Heart left ventricle (tissue), 16 donors: ENCODE measurements at places on chromosomes 6 and 20. TPM values are rescaled to one million over a fixed set of nuclear protein-coding genes. Genes with fewer than 3 reads are reported as not detected.

DNA sequence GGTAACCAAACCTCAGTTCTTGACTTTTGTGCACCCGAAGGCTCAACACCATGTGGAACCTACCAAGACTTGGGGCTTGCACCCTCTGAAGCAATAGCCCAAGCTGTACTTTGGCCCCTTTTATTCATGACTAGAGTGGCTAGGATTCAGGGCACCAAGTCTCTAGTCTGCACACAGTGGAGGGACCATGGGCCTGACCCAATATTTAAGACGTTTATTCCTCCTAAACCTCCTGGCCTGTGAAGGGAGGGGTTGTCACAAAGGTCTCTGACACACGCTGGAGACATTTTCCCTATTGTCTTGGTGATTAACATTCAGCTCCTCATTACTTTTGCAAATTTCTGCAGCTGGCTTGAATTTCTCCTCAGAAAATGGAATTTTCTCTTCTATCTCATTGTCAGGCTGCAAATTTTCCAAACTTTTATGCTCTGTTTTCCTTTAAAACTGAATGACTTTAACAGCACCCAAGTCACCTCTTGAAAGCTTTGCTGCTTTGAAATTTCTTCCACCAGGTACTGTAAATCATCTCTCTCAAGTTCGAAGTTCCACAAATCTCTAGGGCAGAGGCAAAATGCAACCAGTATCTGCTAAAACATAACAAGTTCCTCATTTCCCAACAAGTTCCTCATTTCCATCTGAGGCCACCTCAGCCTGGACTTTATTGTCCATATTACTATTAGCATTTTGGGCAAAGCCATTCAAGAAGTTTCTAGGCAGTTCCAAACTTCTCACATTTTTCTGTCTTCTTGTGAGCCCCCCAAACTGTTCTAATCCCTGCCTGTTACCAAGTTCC is 481.4 kb upstream of the BTBD3 start:
- H3K27me3 ChIP-seq = no peaks in the 10 kb centered on the region
- H3K4me1 ChIP-seq = no peaks in the 10 kb centered on the region
- no peak for DNase-seq
- no peak overlapping the region for H3K27ac ChIP-seq
- no peaks in the 10 kb centered on the region for H3K36me3 ChIP-seq

Gene FOXQ1
- polyA plus RNA-seq = 0.08 TPM

Gene SYCP2L
- polyA plus RNA-seq = 0.50 TPM

- H3K36me3 ChIP-seq = no peaks in the 10 kb centered on the region
- no peaks in the 10 kb centered on the region for H3K4me1 ChIP-seq
- DNase-seq = no peak
Measured at GRCh38 chr20:61562897-61563504, 310.9 kb downstream of the CDH4 start.

- no peaks in the 10 kb centered on the region for H3K27me3 ChIP-seq
- DNase-seq = no peak
- H3K4me3 ChIP-seq = no peak overlapping the region
- no peaks in the 10 kb centered on the region for H3K36me3 ChIP-seq
Measured at GRCh38 chr6:90715093-90715655, 128.3 kb upstream of the MAP3K7 start.

DNA sequence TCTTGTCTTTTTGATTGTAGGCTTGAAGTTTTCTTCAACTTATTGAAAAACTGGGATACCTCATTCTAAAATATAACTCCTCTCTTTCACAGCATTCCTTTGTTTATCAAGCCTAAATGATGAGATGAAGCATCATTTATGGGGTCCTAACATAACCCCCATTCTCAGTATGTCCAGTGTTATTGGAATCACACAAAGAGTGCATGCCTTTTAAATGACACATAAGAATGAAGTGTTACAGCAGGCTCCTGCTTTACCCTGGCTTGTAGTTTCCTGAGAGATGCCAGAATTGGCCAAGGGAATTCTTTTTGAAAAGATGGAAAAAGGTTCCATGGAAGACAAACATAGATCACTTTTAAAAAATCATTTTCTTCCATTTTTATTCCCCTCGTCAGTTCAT is 502.4 kb downstream of the BCKDHB start:
- H3K27ac ChIP-seq = peak overlapping the region; percentile 59
- H3K4me3 ChIP-seq = no peak overlapping the region
- H3K4me1 ChIP-seq = peaks cover 3% of the 10 kb centered on the region
- DNase-seq = no peak
- H3K27me3 ChIP-seq = no peaks in the 10 kb centered on the region
- H3K36me3 ChIP-seq = no peaks in the 10 kb centered on the region

Gene USP49
- polyA plus RNA-seq = 1.1 TPM

GRCh38 chr20:50200482-50201104 is 10.0 kb downstream of the CEBPB start:
- no peak overlapping the region for H3K4me3 ChIP-seq
- no peaks in the 10 kb centered on the region for H3K36me3 ChIP-seq
- no peaks in the 10 kb centered on the region for H3K27me3 ChIP-seq
- peak overlapping the region; percentile 13 for H3K27ac ChIP-seq
- peaks cover 8% of the 10 kb centered on the region for H3K4me1 ChIP-seq

- no peak overlapping the region for H3K27ac ChIP-seq
- no peak overlapping the region for H3K4me3 ChIP-seq
- H3K27me3 ChIP-seq = no peaks in the 10 kb centered on the region
- peaks cover 38% of the 10 kb centered on the region for H3K4me1 ChIP-seq
Measured at GRCh38 chr6:157188213-157188612, 135.1 kb downstream of the TMEM242 start.

- peak overlapping the region; percentile 48 for H3K27ac ChIP-seq
- peaks cover 23% of the 10 kb centered on the region for H3K4me1 ChIP-seq
- no peaks in the 10 kb centered on the region for H3K36me3 ChIP-seq
- no peak overlapping the region for H3K4me3 ChIP-seq
- peak; percentile 78 for DNase-seq
Measured at GRCh38 chr20:23143098-23143497, 57.0 kb upstream of the CD93 start.

- no peaks in the 10 kb centered on the region for H3K4me1 ChIP-seq
- no peaks in the 10 kb centered on the region for H3K27me3 ChIP-seq
- no peak for DNase-seq
- H3K36me3 ChIP-seq = peaks cover 90% of the 10 kb centered on the region
Measured at GRCh38 chr6:126015863-126016262, 29.5 kb downstream of the TRMT11 start.

- H3K27me3 ChIP-seq = no peaks in the 10 kb centered on the region
- peaks cover 74% of the 10 kb centered on the region for H3K4me1 ChIP-seq
- H3K4me3 ChIP-seq = no peak overlapping the region
- DNase-seq = no peak
- H3K36me3 ChIP-seq = peaks cover 5% of the 10 kb centered on the region
Measured at GRCh38 chr20:34985461-34986310, 30.0 kb downstream of the MYH7B start.

GRCh38 chr6:118644007-118644406 is 7.4 kb downstream of the CEP85L start:
- peaks cover 26% of the 10 kb centered on the region for H3K4me1 ChIP-seq
- H3K27me3 ChIP-seq = no peaks in the 10 kb centered on the region
- no peak overlapping the region for H3K27ac ChIP-seq
- no peak overlapping the region for H3K4me3 ChIP-seq
- no peaks in the 10 kb centered on the region for H3K36me3 ChIP-seq

- no peak overlapping the region for H3K27ac ChIP-seq
- H3K4me1 ChIP-seq = no peaks in the 10 kb centered on the region
- H3K4me3 ChIP-seq = no peak overlapping the region
- H3K36me3 ChIP-seq = no peaks in the 10 kb centered on the region
Measured at GRCh38 chr6:83920017-83920416, 60.5 kb downstream of the CYB5R4 start.

Gene NKX2-2
- not detected for polyA plus RNA-seq

- no peak overlapping the region for H3K27ac ChIP-seq
- H3K4me3 ChIP-seq = no peak overlapping the region
- no peaks in the 10 kb centered on the region for H3K4me1 ChIP-seq
- no peaks in the 10 kb centered on the region for H3K27me3 ChIP-seq
- no peaks in the 10 kb centered on the region for H3K36me3 ChIP-seq
- DNase-seq = no peak
Measured at GRCh38 chr6:29992807-29993206, 50.5 kb downstream of the HLA-A start.

- H3K4me1 ChIP-seq = peaks cover 24% of the 10 kb centered on the region
- no peak overlapping the region for H3K4me3 ChIP-seq
- no peaks in the 10 kb centered on the region for H3K36me3 ChIP-seq
- H3K27me3 ChIP-seq = no peaks in the 10 kb centered on the region
Measured at GRCh38 chr20:48841875-48842529, 14.2 kb upstream of the PREX1 start.

Gene MAS1
- polyA plus RNA-seq = not detected

Gene ELOVL4
- 0.27 TPM for polyA plus RNA-seq

Gene CLPSL2
- polyA plus RNA-seq = not detected

GRCh38 chr6:137475103-137475502 is 19.1 kb downstream of the OLIG3 start:
- H3K27me3 ChIP-seq = no peaks in the 10 kb centered on the region
- no peaks in the 10 kb centered on the region for H3K4me1 ChIP-seq
- H3K4me3 ChIP-seq = no peak overlapping the region
- H3K27ac ChIP-seq = no peak overlapping the region
- H3K36me3 ChIP-seq = no peaks in the 10 kb centered on the region
- no peak for DNase-seq

Gene F13A1
- polyA plus RNA-seq = 9.0 TPM

Gene BHLHE23
- polyA plus RNA-seq = not detected
